Fibroblast of skin of right biceps (primary cell): ENCODE measurements at places on chromosomes 1 and 21.

- no peak for DNase-seq
Measured at GRCh38 chr1:119387858-119388257, 19.3 kb downstream of the HAO2 start.

- DNase-seq: no peak
Measured at GRCh38 chr1:54849219-54850068, 37.6 kb downstream of the DHCR24 start.

DNA sequence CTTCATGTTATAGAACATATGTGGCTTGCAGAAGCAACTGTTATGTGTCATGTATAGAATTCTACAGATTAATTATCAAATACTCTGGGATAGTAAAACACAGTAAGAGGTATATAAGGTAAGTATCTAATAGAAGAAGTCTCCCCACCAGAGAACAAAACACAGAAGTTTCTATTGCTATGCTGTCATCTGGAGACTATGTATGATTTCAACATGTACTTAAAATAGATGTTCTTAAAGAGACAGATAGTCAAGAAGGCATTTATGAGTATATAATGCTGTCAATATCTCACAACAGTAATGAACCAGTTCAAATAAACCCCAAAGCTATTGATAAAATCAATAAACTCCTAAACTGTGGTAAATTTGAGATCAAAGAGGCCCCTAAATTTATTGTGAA, 8.1 kb upstream of the ADCY10 start:
- DNase-seq: no peak

DNA sequence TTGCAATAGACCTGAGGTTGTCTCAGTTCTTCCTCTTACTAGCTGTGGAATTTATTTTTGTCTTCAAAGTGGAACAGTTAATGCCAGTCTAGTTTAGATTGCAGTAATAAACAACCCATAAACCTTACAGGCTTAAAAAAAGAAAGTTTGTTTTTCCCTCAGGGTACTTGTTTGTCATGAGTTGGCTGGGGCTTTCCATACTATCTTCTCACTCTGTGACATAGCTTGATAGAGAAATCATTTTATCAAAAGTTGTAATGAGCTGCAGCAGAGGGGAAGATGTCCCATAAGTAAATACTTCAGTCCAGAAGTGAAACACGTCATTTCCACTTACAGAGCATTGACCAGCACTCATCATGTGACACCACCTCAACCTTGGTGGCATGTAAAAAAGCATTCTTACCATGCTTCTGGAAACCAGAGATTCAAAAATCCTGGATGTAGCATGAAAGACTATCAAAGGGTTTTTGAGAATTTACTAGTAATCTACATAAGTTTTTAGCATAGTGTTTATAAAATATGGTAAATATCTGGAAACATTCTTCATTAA, 62.8 kb upstream of the COL11A1 start:
- DNase-seq: no peak

DNA sequence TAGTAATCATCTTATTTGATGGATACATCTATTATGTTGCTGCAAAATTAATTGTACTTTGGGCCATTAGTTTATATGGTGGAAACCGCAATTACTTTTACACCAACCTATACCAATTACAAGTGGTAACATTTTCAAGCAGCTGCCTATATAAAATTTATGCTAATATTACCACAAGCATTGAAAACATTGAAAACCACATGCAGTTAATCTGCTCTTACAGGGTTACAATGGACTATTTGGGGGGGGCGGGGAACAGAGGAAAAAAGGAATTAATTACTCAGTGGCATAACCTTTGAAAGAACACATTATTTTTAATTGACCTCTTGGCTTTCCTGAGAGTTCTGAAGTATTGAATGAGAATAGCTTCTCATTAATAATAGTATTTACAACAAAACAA, 1793.2 kb downstream of the NCAM2 start:
- DNase-seq: no peak

- no peak for DNase-seq
Measured at GRCh38 chr1:186059311-186059710, 315.7 kb downstream of the TPR start.

DNA sequence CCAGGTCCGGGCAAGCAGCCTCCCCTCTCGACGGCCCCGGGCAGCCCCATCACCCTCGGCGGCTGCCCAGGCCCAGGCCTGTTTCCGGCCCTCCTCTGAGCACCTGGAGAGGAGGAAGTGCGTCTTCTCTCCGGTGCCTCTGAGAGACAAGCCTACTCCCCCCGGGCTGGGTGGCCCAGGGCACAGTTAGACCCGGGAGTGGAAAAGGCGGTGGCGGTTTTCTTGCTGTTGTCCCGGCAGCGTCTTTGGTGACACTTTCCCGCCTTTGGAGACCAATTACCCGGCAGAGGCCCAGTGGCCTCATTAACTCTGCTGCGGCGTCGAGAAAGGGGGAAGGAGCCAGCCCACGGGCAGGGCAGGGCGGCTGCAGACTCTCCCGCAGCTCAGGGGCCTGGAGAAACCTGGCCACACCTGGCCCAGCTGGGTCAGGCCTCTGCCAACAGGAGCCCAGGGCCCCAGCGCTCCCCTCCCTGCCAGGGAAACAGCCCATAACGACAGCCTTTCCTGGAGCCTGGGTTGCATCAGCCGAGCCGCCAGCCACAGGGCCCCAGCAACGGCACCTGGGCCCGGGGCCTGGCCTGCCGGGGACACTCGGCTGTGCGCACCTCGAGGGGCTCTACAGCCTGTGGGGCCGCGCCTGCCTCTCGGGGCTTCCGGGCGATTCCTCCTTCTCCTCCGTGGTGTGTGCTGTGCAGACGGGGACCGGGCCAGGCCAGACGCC, 28.4 kb upstream of the C1orf159 start:
- DNase-seq: no peak

- no peak for DNase-seq
Measured at GRCh38 chr1:39882152-39882551, 1.2 kb downstream of the TRIT1 start.

- DNase-seq: peak; percentile 41
Measured at GRCh38 chr1:193729429-193729828, 543.0 kb upstream of the B3GALT2 start.

DNA sequence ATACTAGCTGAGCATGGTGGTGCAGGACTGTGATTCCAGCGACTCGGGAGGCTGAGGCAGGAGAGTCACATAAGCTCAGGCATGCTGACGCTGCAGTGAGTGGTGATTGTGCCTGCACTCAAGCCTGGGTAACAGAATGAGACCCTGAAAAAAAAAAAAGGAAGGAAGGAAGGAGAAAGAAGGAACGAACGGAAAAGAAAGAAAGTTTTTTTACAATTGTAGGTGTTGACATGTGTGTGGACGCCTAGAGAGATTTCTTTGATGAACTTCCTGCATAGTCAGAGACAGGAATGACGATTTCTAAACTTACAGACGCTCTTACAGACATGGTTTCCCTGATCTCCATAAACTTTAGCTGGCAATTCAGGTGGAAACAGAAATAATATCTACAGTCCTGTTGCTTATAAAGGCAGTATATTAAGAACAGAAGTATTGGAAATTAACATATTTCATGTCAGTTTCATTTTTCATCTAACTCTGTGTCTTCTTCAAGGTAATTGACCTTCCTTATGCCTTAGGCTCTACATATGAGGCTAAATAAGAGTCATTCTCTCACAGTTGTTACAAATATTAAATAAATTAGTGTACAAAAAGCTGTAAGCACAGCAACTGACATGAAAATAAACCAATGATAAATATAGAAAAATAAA, 4.1 kb downstream of the SAMSN1 start:
- DNase-seq: no peak

DNA sequence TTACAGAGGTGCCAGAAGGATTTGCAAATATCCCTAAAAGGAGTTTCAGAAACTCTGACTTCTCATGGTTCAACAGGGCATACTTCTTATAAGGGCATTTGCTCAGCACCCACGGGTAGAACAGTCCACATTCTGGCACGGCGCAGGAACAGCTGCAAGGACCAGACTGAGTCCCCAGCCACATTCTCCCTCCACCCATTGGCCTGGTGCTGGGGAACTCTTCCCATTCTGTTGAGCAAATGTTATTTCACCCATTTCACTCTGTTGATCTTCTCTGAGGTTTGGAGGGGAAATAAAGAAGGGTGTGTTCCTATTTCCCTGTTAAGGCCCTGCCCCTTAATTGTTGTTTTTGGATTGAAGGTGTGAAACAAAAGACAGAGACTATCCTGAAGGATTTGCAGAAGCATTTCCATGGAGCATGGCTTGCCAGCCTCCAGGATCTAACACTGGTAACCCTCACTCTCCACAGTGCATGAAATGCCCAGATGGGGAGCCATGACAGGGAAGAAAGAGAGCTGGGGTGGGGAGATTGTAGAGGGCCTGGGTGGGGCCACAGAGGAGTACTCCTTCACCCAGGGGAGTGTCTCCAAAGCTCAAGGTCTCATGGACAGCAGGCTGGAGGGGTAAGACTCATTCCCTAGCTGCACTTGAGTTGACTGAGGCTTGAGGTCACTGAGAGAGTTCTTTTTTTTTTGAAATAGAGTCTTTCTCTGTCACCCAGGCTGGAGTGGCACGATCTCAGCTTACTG, 35.0 kb downstream of the INAVA start:
- no peak for DNase-seq

- no peak for DNase-seq
Measured at GRCh38 chr1:185038813-185039376, 6.5 kb upstream of the RNF2 start.

DNA sequence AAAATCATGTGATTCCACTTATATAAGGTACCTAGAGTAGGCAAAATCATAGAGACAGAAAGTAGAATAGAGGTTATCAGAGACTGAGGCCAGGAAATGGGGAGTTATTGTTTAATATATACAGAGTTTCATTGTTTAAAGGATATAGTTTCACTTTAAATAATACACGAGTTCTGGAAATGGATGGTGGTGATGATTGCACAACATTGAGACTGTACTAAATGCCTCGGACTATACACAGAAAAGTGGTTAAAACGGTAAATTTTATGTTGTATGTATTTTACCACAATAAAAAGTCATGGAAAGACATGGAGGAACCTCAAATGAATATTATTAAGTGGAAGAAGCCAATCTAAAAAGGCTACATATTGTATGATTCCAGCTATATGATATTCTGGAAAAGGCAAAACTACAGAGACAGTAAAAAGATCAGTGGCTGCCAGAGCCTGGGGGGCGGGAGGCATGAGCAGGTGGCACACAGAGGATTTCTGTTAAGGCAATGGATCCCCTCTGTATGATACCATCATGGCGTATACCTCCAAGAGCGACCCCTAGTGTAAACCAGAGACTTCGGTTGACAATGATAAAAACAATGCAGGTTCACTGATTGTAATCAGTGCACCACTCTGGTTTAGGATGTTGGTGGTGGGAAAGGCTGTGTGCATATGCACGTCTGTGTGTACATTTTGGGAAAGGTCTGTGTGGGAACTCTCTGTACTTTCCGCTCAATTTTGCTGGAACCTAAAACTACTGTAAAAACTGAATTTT, 7.5 kb downstream of the C1orf198 start:
- DNase-seq: no peak

DNA sequence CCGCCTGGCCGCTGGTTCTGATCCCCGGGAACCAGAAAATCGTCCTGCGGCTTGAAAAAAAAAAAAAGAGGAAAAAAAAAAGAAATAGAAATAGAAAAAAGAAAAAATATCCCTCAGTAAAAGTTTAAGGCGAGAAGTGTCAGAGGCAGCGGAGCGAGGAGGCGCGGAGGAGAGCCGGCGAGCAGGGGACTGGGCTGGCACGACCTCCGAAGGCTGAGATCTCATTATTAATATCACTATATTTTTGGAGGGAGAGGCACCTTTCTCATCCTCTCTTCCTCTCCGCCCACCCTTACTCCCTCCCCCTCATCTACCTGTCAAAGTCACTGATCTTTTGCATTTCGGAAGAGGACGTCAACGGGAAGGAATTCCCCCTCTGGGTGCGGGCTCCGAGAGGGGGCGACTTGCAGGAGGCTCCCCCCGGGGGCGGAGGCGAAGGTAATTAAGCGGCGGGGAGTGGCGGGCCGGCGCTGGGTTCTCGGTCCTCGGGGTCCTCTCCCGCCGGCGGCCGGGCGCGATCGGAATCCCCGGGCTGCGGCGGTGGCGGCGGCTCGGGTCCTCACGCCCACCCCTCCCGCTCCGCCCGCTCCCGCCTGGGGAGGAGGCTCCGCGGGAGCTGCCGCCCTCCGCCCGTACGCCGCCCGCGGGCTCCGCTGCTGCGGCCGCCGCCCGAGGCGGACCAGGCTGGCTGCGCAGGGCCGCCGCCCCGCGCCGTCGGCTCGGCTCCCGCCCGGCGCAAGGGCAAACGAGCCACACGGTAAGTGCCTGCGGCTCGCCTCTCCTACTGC, at the start of gene NTNG1:
Gene NTNG1, plus strand, starts transcription at position 337 of the 788 bp plus-strand sequence.
- DNase-seq: peak; percentile 61

DNA sequence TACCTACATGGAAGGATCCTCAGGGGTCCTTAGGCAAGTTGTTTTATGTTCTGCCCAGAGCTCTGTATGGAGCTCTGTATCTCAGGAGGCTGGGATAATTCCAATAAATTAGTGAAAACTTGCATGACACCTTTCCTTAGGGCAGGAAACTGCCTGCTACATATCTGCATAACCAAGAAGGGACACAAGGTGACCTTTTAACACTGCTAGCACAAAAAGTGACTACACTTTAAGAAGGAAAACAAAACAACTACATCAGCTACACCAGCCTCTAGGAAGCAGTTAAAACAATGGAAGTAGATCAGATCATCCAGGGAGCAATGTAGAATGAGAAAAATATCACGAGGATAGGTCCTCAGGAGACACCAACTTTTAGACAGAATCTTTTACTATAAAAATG, 93.9 kb downstream of the TNFSF18 start:
- DNase-seq: no peak

- DNase-seq: peak; percentile 84
Measured at GRCh38 chr1:219174460-219175211, 958 bp downstream of the LYPLAL1 start.

- DNase-seq: peak; percentile 92
Measured at GRCh38 chr1:223714849-223715603, 2.7 kb downstream of the CAPN2 start.

DNA sequence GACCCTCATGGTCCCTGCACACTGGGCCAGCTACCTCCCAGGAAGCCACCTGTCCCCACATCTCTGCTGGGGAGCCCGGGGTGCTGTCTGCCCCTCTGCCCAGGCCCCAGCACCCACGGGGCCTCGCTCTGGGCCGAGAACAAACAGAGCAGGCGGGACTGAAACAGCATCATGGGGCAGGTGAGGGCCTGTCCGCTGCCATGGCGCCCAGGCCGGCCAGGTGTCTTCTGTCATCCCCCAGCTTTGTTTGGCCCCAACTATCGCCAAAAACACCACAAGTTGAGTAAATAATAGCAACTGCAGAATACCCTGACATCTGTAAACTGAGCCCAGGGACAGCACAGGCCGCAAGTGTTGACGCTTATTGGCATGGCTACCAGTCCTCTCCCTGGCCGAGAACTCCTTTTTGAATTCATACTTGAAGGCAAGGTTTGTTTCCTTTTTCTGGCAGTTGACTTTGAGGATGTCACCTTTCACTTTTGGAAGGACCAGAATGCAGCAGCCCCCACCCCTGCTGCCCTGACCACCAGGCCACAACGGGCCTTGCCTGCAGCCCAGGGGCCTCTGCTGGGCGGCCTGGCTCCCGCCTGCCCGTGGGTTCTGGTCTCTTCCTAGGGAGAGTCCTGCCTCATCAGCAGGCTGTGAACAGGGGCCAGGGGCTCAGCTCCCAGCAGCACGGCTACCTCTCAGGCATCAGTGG, 152.7 kb downstream of the CASZ1 start:
- DNase-seq: no peak

- no peak for DNase-seq
Measured at GRCh38 chr1:50699795-50700194, 260.3 kb downstream of the FAF1 start.
